ENCODE measurements at places on chromosomes 5 and 9.
A peak's percentile ranks its signal among the peaks of the same experiment; 100 is the strongest.

DNA sequence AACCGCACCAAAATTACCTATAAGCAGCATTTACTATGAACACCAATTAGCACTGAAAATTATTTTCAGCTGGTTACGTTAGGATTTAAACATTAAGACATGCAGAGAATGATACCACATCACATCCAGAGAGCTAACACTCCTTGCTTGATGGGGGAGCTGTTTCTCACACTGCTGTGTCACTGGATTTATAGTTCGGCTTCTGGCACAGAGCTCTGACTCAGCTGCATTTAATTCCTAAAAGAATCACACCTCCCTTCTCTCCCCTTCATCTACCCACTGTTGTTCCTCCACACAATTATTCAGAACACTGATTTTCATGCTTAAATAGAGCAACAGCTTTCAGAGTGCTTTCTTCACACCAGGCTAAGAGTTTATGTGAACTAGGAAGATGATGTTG lies 82.6 kb upstream of the SV2C start:
- no peak for DNase-seq

DNA sequence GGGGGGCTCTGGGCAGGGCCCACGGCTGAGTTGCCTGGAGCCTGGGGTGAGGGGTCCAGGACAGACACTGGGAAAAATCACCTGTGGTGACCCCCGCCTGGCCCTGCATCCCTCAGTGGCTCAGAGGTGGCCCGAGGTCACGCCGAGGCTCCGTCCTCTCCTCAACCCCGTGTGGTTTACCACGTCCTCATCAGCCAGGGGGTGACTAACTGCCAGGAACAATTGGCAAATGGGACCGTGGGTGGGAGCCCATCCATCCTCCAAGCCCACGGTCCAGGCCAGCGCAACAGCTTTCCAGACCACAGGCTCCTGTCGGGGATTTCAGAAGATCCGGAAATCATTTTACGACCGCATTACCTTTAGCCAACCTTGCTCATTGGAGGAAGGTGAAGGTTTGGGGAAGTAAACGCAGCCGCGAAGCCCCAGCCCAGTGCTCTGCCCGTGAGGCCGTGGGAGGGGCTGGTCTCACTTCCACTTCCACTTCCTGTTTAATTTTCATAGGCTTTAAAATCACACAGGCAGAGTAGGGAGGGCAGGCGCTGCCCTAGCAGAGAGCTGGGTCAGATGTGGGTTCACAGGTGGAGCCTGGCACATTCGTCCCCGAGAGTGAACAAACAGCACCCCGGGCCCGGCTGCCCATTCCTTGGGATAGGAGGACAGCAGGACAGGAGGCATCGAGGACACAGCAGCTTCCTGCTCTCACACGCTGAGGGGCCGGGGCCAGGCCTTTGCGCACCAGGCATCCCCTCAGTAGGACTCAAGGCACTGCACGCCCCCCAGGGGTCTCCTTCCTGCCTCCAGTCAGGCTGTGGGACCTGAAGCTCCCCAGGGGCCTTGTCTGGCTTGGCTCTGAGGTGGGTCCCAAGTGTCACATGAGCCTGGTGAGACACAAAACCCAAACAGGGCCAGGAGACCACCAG lies 19.8 kb upstream of the SLC9A3 start:
- DNase-seq: peak; percentile 21

GRCh38 chr9:108727580-108728111 lies 128.1 kb downstream of the ACTL7B start:
- no peak for DNase-seq

DNA sequence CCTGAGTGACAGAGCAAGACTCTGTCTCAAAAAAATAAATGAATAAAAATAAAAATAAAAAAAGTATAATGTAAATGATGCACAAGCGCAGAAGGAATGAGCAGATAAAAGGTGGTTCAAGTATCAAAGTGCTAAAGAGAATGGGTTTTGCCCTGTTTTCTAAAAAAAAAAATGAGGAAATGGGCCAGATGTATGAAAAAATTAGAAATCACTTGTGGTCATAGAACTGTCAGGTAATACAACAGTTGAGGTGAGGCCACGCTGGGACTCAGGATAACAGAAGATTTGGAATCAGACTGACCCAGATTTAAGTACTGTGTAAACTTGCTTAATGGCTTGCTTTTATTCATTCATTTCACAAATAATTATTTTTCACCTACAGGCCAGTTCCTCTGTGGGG lies 69.8 kb downstream of the MAPKAP1 start:
- DNase-seq: no peak

GRCh38 chr5:147534172-147534951 lies 24.5 kb upstream of the DPYSL3 start:
- no peak for DNase-seq

DNA sequence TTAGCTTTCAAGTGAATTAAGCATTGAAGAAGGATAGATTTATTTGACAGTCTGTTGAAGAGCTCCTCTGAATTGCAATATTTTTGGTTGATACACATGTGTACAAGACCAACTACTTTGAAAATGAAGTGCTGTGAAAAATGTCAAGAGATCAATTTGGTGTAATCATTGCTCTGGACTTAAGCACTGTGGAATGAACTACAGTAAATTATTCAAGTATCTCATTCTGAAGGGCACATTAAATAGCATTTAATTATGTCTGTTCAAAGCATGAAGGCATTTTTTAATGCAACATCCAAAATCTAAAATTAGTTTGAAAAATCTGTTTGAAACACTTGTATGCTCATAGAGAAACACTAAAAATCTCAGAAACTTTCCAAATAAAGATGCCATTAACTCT lies 107.5 kb downstream of the CDH18 start:
- DNase-seq: no peak

DNA sequence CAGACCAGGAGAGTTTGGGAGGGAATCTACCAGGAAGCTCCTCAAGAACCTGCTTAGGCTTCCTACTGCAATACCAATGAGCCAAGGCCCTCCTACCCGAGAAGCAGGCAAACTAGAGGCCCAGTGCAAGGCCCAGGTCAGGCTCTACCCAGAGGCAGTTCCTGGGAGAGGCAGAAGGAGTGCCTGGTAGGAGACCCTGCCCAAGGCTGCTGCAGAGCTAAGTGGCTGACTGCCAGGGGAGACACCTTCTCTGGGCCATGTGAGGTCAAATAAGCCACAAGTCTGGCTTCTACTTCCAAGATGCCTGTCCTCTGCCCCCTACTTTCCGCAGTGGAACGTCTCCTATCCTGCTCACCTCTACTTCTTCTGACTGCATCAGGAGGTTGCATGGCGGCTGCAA lies 17.8 kb downstream of the ACSL6 start:
- DNase-seq: no peak

- no peak for DNase-seq
These were observed 11.6 kb downstream of the ABL1 start for GRCh38 chr9:130846487-130847305.

- no peak for DNase-seq
These were observed 3.5 kb downstream of the HBEGF start for GRCh38 chr5:140342896-140343295.

- no peak for DNase-seq
These were observed 52.1 kb upstream of the TYRP1 start for GRCh38 chr9:12640866-12641636.

- no peak for DNase-seq
These were observed 2.4 kb upstream of the TRIM7 start for GRCh38 chr5:181207214-181207959.

DNA sequence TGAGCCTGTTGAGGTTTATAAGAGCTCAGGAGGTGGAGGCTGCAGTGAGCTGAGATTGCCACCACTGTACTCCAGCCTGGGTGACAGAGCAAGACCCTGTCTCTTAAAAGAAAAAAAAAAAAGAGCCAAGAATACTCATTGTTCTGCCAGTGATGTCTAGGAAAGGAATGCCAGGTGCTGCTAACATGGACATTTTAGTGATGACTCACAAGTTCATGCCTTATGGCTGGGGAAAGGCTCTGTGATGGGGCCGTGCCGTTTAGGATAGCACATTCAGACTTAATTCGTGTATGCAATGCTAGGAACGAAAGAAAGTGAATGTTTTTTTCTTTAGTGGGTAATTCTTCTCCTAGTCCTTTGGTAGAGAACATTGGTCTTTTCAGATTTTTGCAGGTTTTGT lies 134.2 kb downstream of the ARHGAP26 start:
- no peak for DNase-seq

- DNase-seq: no peak
These were observed 292.0 kb upstream of the SMC2 start for GRCh38 chr9:103802068-103802467.

- no peak for DNase-seq
These were observed 22.1 kb downstream of the ADRB2 start for GRCh38 chr5:148848393-148849031.

GRCh38 chr5:72160329-72160728 lies 53.1 kb downstream of the MAP1B start:
- no peak for DNase-seq

- no peak for DNase-seq
These were observed 14.7 kb upstream of the ADRB2 start for GRCh38 chr5:148811756-148812155.

- DNase-seq: no peak
These were observed 17.9 kb downstream of the TNFSF15 start for GRCh38 chr9:114787781-114788498.

DNA sequence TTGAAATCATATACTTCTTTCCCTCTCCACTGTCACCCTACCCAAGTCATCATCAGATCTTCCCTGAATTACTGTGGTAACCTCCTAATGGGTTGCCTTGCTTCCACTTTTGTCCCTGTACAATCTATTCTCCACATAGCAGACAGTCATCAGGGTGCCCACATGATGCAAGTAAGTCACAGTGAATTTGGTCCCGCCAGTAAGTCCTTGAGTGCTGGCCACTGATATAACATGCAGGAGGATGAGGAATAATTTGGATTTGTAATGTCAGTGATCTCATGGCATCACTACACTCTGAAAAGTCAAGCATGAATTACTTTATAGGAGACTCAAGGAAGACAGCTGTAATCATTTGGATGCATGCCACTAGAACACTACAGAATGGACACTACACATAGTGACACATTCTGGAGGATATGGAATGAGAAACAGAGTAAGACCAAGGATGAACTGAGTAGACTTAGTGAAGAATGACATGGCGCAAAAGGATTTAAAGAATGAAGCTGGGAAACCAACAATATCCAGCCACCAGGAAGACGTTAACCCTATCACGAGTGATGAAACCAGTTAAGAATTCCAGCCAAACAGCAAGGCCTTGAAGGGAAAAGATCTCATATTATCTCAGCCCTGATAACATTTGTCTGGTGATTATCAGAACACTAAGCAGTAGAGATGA lies 28.6 kb downstream of the MARCHF3 start:
- DNase-seq: no peak

GRCh38 chr5:6822556-6823343 lies 109.5 kb downstream of the TENT4A start:
- DNase-seq: no peak

DNA sequence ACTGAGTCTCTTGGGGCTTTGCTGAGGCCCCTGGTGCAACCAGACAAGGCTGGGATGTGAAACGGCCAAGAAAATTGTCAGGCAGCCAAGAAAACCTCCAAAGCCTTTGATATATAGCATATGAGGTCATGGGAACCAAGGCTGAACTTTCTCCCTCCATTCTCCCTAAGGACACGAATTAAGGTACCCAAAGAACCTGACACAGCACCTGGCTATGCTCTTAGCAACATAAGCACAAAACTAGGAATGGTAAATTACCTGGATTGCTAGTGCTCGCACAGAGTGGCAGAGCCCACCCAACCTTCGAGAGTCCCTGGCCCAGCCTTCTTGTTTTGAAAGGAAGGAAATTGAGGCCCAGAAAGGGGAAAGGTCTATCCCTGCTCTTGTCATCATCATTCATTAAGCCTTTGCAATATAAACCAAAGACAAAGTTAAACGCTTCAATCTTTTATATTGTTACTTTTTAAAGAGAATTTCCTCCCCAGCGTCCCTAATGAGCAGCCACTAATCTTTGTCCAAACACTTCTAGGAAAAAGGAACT lies 220.0 kb upstream of the NR4A3 start:
- no peak for DNase-seq

- no peak for DNase-seq
These were observed 23.4 kb downstream of the UBE2R2 start for GRCh38 chr9:33840381-33840780.

DNA sequence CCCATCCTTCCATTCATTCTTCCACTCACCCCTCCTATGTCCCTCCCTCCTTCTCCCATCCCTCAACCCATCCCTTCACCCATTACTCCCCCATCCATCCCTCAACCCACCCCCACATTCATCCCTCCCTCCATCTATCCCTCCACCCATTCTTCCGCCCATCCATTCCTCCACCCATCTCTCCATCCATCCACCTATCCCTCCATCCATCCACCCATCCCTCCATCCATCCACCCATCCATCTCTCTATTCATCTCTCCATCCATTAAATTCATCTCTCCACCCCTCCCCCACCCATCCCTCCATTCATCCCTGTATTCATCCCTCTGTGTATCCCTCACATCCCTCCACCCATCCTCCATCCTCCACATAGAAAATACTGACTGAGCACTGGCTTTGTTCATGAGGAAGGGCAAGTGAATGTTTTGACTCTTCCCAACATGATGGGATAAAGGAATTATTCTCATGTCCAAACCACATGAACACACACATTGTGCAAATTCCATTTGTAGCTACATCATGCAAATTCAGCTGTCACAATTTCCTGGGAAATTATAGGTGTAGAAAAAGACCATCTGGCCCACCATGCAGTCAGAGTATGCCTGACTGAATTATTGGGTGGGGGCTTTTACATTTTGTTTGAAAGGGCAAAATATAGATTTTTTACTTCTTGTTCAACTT lies 6.9 kb upstream of the VAV2 start:
- DNase-seq: no peak

- DNase-seq: no peak
These were observed 309.6 kb downstream of the EPB41L4A start for GRCh38 chr5:112109331-112110007.

DNA sequence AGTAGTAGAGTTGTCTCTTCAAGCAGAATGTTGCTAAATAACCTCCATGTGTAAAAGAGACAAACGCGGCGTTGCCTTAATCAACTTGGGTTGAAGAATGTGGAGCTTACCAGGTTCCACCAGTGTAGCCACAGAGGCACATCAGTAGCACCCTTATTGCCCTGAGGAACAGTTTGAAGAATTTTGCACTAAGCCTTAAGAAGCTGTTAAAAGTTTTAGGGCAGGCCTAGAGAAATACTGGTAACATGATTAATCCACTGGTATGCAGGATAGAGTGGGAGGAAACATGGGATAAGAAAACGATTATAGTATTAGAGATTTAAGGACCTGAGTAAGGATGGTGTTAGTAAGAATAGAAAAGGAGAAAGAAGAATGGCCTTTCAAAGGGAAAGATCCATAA lies 100.6 kb downstream of the ZCCHC7 start:
- no peak for DNase-seq

- DNase-seq: no peak
These were observed 35.0 kb upstream of the DMRT1 start for GRCh38 chr9:806285-807156.

- no peak for DNase-seq
These were observed 221.4 kb downstream of the CFAP90 start for GRCh38 chr5:7629561-7629960.

- DNase-seq: no peak
These were observed 180.2 kb downstream of the HSPA4 start for GRCh38 chr5:133232011-133232410.

GRCh38 chr9:33813712-33814641 lies 3.0 kb upstream of the UBE2R2 start:
- no peak for DNase-seq

GRCh38 chr5:2011481-2012411 lies 129.0 kb upstream of the IRX4 start:
- no peak for DNase-seq

Measured in stimulated activated CD4-positive, alpha-beta T cell treated with anti-CD3 and anti-CD28 coated beads, Interleukin-1b, Interleukin-23, amount 100 ng/mL, for 1 hour (primary cell).